ENCODE measurements at places on chromosomes 3 and 15.

DNA sequence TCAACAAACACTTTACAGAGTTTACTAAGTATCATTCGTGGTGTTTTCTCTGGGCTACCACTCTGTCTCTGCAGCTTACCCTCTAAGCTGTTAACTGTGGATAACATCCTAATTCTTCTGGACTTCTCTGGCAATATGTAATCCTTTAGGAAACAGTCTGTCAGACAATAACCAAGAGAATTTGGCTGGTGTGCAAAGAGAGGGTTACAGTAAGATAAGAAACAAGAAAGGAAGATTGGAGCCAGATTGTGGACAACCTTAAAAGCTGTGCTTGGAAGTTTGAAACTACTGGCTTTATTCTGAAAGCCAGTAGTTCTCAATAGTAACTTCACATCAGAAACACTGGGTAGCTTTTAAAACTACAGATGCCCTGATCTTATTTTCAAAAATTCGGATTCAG is 778 bp downstream of the ARL6 start:
- no peak for DNase-seq

DNA sequence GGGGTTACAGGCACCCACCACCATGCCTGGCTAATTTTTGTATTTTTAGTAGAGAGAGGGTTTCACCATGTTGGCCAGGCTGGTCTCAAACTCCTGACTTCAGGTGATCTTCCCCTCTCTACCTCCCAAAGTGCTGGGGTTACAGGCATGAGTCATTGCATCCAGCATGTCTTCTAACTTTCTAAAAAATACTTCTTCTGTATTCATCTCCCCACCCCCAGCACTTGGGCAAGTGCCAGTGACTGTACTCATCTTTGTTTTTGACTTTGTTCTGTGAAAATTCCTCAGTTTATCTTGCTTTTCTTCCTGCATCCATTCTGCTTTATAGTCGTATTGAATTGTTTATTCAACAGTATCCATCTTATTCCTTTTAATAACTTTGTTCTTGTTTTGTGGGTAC is 47.6 kb downstream of the ARIH1 start:
- no peak for DNase-seq

- DNase-seq: no peak
Observed at GRCh38 chr15:66107070-66107469, 146.5 kb downstream of the MEGF11 start.

DNA sequence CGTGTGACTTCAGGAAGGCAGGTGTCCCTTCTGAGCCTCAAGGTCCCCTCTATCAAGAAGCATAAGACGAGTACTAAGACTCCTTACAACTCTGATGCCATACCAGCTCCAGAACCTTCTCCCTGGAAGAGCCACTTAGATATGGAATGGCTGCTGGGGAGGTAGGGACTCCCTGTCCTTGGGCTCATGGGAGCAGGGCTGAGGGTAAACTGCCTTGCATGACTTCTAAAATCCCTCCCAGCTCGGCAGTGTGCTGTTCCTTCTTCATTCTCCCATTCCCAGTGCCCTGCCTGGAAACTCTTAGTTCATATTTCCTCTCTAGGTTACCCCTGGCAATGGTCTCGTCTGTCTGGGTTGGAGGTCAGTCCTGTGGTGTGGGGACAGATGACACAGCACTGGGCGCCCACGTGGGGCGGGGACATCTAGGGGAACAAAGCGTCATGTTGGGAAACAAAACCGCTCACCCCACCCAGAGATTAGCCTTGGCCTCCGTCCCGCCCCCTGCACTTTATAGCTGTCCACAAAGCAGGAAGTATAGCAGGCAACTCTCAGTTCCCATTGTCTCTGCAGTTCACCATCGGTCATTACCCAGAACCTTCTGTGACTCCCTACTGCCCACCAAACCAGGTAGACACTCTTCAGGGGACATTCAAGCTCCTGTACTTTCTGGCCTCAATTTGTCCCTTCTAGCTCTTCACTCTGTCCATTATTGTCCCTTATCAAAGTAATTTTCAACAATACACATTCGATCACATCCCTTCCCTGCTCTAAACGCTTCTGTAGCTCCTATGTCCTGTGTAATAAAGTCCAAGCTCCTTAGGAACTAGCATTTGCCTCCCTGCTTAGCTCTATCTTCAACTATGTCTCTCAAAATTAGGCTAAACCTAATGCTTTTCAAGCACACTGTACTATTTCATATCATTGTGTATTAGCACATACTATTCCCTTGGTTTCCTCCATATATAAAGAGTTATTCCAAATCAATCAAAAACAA is 73.8 kb downstream of the IQSEC1 start:
- peak; percentile 81 for DNase-seq

- no peak for DNase-seq
Observed at GRCh38 chr15:57626713-57627440, 35.2 kb downstream of the MYZAP start.

DNA sequence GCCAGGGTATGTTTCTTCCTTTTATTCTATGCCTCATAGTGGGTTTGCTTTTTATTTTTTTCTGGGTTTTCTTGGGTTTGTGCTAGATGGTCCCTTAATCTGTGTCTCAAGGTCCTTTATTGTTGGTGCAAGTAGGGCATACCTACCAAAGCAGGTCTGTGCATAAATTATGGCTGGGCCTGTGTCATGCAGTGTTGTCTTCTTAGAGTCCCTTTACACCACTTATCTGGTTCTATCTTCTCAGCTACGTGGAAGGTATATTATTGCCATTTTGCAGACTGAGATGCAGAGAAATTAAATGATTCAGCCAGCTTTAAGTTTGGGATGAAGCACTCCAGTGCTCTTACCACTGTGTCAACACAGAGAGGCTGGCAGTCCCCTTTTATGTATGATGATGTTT is 293.5 kb upstream of the SOX2 start:
- no peak for DNase-seq

DNA sequence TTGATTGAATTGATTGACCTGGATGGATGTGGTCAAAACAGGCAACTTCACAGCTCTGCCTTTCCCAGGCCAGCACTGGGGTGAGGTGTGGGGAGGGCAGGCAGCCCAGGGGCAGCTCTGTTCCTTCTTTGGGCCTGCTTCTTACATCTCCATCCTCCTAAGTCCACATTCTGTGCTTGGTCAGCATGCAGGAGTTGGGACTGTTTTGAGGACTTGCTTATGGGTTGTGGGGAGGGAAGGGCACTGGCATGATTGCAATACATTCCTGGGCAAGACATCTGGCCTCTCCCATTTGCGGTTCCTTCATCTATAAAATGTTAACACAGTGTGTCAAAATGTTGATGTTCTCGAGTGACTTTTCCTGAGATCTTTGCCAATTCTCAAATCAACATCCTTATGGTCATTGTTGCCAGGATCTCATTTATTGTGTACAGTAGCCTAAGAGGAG is 84.1 kb downstream of the ST6GAL1 start:
- no peak for DNase-seq

- DNase-seq: no peak
Observed at GRCh38 chr3:61141227-61141626, 110.0 kb downstream of the FHIT start.

DNA sequence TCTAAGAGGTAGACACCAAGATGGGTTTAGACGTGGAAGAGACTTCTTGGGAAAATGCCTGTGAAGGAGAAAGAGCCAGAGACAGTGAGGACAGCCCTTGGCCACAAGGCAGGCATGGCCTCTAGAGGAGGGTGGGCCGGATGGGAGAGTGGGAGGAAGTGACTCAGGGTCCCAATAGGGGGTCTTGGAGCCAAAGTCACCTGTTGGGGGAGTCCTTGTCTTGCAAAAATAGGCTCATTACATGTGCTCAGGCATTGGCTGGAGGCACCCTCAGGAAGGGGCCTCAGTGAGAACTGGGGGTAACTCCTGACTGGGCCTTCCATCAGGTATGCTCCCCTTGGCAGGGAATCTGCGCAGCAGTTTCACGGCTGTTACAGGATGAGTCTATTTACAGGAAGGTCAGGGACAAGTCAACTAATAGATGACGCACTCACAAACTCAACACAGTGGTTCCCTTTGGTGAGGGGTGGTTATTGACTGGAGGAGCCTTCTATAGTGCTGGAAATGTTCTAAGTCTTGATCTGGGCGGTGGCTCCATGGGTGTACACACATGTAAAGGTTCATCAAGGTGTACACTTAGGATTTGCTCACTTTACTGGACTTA is 259.6 kb downstream of the XXYLT1 start:
- DNase-seq: no peak

- peak; percentile 48 for DNase-seq
Observed at GRCh38 chr3:101814835-101815234, 34.5 kb upstream of the NFKBIZ start.

DNA sequence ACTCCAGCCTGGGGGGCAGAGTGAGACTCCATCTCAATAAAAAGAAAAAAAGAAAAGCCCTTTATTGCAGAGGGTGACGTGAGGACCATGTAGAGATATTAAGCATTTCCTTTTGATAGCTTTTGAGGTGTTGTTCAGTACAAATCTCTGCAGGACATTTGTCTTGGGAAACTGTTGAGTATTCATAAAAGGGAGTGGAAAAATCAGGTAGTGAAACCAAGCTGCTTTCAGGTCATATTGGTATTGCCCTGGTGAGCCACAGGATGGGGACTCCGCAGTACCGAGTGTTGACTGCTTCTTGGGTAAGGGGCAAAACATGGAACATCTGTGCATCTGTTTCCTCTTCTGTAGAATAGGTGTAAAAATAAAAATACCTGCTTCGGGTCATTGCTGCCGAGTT is 9.9 kb downstream of the ITPR1 start:
- no peak for DNase-seq

- DNase-seq: no peak
Observed at GRCh38 chr3:151058740-151059139, 26.7 kb upstream of the MED12L start.

GRCh38 chr3:174891524-174892203 is 32.5 kb downstream of the NAALADL2 start:
- no peak for DNase-seq

DNA sequence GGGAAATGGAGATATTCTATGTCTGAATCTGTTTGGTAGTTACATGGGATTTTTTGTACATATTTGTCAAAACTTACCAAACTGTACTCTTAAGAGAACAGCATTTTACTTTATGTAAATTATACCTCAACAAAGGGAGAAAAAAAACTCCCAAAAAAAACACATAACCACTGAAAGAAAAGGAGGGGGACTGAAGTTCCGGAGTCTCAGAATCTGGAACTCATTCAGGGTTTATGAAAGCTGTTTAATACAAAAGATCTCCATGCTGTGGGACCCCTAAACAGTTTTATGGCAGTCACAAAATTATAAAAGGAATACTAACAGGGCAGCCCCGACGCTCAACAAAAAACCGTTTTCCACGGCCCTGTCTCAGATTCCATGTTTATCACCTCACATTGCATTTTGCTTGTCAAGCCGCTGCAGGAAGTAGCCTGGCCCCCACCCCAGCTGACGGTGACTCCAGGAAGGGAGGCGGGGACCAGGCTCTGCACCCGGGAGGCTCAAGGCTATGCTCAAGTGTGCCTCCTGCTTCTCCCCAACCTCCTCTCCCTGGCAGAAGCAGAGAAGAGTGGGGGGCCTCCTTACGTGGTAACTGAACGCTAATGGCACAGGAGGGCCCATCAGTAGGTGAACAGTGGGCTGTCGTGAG is 29.3 kb downstream of the RFT1 start:
- no peak for DNase-seq

- no peak for DNase-seq
Observed at GRCh38 chr3:30315447-30315846, 291.0 kb upstream of the TGFBR2 start.

GRCh38 chr3:66031102-66031698 is 7.5 kb downstream of the MAGI1 start:
- no peak for DNase-seq

DNA sequence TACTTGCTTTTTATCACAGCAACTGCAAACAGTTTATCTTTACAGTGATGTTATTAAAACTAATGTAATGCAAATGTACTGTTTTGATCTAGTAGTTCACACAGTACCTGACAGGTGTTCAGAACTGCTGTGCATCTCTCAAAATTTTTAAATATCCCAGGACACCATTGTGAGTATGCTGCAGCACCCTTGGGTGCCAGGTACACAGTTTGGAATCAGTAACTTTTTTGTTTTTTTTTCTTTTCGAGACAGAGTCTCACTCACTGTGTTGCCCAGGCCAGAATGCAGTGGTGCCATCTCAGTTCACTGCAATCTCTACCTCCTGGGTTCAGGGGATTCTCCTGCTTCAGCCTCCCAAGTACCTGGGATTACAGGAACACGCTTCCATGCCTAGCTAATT is 3.0 kb downstream of the KNL1 start:
- no peak for DNase-seq

DNA sequence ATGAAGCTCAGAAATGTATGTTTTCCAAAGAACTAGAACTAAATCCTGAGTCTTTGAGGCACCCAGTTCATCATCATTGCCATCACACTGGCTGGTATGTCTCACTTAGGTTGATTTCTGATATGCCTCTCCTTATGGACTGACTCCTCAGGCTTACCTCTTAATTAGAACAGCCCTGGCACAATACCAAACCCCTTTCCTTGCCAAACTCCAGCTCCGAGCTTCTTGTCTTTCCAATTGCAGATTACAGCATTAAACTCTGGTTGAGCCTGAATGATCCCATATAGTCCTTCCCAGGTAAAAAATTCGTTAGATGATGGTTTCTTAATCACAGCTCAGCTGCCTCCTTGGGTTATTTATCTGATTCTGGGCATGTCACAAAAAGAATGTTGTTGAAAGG is 66.3 kb downstream of the RTP4 start:
- no peak for DNase-seq

GRCh38 chr3:110314512-110315114 is 757.0 kb upstream of the NECTIN3 start:
- peak; percentile 88 for DNase-seq

GRCh38 chr15:98330692-98331435 is 317.5 kb upstream of the IGF1R start:
- no peak for DNase-seq

DNA sequence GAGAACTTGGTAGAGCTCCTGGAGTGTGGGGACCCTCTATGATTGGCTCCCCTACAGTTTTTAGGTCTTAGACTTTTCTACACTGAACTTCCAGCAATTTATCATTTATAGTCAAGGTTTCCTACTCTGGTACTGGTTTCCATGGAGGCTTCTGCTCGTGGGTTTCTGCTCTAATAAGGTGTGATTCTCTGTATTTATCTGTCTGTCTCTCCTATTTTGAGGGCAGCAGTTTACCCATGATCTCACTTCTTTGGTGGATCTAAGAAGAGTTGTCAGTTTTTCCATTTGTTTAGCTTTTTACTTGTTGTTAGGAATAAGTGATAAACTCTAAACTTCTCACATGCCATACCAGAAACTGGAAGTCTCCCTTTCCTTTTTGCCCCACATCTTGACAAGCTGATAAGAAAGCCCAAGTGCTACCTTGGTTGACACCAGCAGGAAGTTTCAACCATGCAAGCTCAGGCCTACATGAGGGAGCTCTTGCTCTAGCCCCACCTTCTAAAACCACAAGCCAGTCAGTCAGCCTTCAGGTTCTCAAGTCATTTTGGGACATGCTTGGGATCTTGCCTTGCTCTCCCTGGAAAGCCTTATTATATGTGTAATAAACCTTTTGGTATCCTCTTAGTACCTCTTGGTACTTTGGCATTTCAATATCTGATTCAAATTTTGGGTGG is 10.0 kb downstream of the TIMMDC1 start:
- no peak for DNase-seq

DNA sequence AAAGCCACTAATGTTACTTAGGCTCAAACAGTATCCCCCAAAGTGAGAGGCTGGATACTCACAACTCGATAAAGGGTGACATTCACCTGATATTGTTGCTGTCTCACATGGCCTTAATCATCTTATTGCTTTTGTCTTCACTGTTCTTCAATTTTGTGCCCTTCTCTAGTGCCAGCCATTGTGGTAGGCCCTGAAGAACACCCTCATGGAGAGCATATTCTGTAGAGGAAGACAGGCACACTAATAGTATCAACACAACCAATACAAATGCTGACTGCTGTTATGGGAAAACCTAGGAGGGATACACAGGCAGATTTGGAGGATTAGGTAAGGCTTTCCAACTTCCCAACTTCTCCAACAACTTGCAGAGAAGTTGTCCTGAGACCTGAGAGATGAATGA is 4.1 kb upstream of the BLM start:
- no peak for DNase-seq
